ENCODE measurements at places on chromosomes 11 and 22.

DNA sequence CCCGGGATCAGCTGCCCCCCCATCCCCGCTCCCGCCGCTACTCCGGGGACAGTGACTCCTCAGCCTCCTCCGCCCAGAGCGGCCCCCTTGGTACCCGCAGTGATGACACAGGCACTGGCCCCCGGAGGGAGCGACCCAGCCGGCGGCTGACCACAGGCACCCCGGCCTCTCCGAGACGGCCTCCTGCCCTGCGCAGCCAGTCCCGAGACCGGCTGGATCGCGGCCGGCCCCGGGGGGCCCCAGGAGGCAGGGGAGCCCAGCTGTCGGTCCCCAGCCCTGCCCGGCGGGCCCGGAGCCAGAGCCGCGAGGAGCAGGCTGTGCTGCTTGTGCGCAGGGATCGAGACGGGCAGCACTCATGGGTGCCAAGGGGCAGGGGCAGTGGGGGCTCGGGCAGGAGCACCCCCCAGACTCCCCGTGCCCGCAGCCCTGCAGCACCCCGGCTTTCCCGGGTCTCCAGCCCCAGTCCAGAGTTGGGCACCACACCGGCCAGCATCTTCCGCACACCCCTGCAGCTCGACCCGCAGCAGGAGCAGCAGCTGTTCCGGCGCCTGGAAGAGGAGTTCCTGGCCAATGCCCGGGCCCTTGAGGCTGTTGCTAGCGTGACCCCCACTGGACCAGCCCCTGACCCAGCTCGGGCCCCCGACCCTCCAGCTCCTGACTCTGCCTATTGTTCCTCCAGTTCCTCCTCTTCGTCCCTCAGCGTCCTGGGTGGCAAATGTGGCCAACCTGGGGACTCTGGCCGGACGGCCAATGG lies 3.9 kb downstream of the RASL10A start:
- no peak for DNase-seq

DNA sequence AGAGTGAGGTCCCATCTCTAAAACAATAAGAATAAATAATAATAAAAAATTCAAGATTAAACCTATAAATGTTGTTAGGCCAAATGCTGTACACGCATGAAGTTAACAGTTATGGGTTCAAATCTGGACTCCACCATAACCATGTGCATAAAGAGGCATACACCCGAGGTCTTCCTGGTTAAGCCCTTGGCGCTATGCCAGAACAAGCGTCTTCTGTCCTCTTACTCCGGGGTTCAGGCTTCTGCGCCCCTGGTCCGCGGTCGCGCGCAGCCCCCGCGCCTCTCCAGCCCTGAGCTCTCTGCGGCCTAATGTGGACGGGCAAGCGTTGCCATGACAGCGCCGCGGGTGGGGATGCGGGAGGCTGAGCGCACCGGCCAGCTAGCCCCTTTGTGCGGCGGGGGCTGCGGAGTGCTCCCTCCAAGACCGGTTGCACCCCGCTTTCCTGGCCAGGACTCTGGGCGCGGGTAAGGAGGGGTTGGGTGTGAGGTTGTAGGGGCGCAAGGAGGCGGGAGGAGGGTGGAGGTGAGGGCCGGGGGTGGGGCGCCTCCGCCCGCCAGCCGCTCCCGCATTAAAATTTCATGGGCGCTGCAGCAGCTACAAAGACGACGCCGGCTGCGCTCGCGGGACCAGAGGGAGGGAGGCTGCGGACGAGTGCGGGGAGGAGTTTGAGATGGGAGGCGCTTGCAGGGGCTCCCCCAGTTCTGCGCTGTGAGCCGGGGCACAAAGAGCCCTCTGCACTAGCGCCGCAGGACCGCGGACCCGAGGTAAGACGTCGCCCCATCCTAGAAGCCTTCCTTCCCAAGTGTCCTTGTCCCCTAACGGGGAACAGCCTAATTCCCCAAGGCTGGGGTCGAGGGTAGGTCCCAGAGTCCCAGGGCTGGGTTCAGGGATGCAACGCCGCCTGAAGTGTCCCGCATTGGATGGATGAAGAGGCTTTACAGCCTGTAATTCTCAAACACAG lies at the start of gene MIAT:
Gene MIAT, plus strand, starts transcription at position 698 of the 961 bp plus-strand sequence.
- DNase-seq: no peak

DNA sequence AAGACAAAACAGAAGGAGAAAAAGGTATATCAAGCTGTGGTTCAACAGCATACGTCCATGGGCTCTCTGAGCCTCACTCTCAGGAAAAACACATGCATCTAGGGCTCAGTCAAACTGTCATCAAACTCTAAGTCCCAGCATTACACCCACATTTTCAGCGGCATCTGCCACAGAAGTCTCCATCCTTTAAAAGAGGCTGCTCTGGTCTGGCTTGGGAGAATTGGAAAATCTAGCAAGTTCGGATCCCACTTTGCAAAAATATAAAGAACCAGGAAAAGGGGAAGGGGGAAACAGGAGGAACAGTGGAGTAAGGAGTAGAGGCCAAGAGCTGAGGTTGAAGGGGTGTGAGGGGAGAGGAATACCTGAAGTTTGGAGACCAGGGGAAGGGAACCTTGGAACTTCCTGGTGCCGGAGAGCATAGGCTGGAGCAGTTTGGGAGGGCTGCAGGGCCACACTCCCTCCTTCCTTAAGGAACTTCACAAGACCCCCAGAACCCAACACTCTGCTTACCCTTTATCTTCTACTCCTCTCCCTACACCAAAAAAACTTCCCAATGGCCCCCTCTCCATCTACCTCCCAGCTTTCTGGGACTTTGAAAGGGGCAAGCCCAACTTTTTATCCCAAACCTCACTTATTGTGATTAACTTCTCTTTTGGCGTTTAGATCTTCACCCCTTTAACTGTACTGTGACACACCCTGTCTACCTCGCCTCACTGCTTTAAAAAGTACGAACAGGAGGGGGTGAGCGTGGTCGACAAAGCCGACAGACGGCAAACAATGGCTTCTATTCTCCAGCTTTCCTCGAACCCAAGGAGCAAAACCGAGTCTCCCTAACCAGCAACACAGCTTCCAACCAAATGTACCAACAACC lies 4.0 kb downstream of the PAX6 start:
- no peak for DNase-seq

- DNase-seq: no peak
These were observed 518.4 kb downstream of the SOX6 start for GRCh38 chr11:15837901-15838489.

Measured in skeletal muscle cell (primary cell).